ENCODE measurements at places on chromosomes 5 and 9.

- DNase-seq, result no peak
Measured at GRCh38 chr9:114691046-114691955, 9.3 kb upstream of the TEX48 start.

GRCh38 chr5:32092938-32093812, 80.9 kb downstream of the GOLPH3 start:
- DNase-seq, result peak; percentile 48

GRCh38 chr9:96122282-96122681, 179.7 kb downstream of the HSD17B3 start:
- no peak for DNase-seq

DNA sequence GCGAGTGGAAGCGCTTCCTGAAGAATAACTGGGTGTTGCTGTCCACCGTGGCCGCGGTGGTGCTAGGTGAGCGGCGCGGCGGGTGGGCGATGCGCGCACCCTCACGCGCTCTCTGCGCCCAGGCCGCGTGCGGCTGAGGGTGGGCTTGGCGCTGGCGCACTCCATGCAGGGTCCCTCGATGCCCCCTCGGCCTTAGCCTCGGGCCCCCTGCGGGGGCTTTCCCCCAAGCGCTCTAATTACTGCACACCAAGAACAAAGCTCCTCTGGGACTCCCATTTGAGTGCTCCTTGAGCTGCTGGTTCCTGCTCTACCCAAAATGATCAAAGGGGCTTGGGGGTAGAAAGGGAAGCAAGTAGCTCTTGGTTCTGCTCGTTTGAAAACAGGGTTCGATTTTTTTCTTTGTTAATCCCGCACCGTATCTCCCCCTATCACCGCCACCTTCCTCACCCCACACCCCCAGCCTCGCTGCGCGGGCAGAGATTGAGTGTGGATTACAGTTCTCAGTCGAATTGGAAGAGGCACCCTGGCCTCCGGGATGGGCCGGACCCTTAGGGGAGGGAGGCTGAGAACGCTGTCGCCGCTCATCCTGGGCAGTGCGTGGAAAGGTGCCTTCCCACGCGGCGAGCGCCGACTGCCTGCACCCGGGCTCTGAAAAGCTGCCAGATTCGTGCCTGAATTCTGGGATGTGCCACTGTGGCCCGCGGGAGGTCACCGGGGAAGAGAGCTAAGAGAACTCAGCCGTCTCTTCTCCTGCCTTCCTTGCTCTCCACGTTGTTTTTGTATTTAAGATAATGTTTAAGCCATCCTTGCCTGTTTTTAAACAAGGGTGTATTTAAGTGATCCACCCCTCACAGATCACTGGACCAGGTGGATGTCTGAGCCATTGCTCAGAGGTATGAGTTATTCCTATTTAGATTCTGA, 697 bp downstream of the SLC1A1 start:
- no peak for DNase-seq

DNA sequence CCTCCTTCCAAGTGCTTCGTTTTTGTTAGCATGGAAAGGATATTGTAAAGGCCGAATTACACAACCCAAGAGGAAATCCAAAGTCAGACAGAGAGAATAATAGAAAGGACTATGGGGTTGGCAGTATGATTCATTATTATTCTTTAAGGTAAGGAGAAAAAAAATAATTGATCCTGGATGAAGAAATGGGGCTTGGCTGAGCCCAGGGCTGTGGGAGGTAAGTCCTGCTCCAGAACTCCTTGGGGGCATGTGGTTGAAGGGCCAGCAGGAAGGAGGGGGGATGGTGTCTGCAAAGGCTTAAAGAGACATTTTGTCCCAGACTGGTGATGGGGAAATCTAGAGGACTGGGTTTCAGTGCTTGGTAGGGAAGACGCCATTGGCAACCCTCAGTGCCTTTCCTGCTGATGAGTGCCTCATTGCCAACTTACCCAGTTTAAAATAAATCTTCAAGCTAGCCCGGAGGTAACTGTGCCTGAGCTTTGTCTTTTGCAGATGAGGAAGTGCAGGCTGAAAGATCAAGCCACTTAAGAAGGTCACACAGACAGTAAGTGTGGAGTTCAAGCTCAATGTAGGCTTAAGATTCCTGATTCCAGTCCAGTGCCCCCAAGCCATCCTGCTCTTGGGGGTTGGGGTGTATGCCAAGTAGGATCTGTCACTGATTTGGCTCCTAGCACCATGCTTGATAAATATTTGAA, 30.2 kb downstream of the FOXI1 start:
- DNase-seq, result no peak

GRCh38 chr9:108476574-108476973, 379.2 kb downstream of the ACTL7B start:
- no peak for DNase-seq

GRCh38 chr5:167574464-167574863, 717.0 kb upstream of the WWC1 start:
- no peak for DNase-seq

DNA sequence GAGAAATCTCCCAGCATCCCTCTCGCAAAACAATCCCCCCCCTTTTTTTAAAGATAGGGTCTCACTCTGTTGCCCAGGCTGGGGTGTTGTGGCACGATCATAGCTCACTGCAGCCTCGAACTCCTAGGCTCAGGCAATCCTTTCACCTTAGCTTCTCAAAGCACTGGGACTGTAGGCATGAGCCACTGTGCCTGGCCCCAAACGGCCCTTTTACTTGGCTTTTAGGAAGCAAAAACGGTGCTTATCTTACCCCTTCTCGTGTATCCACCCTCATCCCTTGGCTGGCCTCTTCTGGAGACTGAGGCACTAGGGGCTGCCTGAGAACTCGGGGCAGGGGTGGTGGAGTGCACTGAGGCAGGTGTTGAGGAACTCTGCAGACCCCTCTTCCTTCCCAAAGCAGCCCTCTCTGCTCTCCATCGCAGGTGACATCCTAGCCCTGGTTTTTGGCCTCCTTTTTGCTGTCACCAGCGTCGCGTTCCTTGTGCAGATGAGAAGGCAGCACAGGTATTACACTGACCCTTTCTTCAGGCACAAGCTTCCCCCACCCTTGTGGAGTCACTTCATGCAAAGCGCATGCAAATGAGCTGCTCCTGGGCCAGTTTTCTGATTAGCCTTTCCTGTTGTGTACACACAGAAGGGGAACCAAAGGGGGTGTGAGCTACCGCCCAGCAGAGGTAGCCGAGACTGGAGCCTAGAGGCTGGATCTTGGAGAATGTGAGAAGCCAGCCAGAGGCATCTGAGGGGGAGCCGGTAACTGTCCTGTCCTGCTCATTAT, 6.8 kb downstream of the CA9 start:
- DNase-seq, result no peak

DNA sequence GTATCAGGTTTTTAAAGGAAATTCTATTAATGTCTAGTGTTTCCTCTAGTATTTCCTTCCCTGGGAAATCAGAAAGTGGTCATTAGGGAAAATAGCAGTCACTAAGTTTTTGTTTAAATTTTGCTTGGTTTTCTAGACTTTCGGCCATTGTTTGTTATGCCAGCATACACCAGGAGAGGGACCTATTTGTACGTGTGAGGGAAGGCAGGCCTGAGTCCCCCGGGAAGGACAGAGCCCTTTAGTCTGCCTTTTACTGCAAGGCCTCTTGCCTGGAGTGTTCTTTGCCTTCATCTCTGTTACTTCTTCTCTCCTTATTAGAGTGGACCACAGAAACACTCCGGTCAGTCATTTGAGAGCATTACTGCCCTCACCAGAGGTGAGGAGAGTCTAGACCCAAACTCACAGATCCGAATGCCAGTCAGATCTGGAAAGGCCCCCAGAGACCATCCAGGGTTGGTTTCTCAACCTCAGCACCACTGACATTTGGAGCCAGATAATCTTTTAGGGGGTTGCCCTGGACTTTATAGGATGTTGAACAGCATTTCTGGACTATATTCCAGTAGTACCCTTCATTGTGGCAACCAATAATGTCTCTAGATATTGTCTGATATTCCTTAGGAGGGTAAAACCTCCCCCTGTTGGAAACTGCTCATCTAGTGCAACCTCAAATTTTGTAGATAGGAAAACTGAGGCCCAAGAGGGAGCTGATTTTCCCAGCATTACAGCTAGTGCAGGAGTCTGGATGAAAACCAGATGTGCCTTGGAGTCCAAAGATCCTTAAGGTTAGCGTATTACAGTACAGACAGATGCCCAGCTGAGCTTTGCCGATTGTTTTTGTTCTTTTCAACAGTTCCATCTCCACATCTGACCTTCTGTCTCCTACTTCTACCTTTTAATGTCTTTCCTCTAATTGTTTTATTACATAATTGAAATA, 93.0 kb upstream of the NIPAL4 start:
- no peak for DNase-seq

GRCh38 chr9:18268381-18268780, 205.6 kb upstream of the ADAMTSL1 start:
- no peak for DNase-seq

- DNase-seq, result no peak
Measured at GRCh38 chr5:142542906-142543305, 143.0 kb downstream of the FGF1 start.

- no peak for DNase-seq
Measured at GRCh38 chr5:61306531-61307131, 25.4 kb upstream of the ZSWIM6 start.

DNA sequence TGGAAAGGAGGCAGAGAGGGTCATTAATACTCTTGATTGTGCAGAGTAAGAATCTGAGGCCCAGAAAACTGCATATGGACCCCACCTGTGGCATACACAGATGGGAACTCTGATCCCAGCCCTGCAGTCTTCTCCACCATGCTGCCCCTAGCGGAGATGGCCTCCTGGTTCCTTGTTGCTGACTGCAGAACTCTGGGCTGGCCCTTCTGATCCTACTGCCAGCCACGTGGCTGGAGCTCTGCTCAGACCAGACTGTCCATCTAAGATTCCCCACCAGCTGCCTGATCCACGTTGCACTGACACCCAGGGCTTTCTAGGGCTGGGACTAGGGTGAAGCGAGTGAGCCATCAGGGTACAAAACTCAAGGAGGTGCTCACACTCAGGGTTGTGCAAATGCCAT, 245.7 kb upstream of the NR4A3 start:
- DNase-seq, result no peak

- DNase-seq, result no peak
Measured at GRCh38 chr9:119792242-119792641, 423.0 kb upstream of the BRINP1 start.

- no peak for DNase-seq
Measured at GRCh38 chr9:134317400-134317789, 8.9 kb upstream of the RXRA start.

- no peak for DNase-seq
Measured at GRCh38 chr9:31950756-31951155, 433.7 kb upstream of the ACO1 start.

DNA sequence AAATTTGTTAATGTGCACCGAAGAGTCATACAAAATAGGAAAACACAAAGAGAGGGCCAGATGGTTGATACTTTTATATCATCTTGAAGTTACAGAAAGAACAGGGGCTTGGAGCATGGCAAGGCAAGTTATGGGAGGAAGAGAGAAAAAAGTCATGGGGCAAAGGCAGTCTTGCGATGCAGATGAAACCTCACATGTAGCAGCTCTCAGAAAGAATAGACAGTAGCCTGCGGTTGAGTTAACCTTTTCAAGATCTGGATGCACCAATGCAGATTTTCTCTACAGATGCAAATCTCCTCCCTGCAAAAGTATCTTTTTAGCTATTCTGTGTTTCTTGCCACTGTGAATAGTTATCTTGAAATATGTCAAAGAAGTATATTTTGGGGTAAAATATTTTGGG, 243.9 kb downstream of the TMEM167A start:
- no peak for DNase-seq

GRCh38 chr5:37966291-37966690, 126.5 kb upstream of the GDNF start:
- DNase-seq, result no peak

GRCh38 chr5:68711293-68712200, 382.3 kb upstream of the SLC30A5 start:
- no peak for DNase-seq

GRCh38 chr9:126953041-126953809, 38.6 kb downstream of the RALGPS1 start:
- DNase-seq, result peak; percentile 86

DNA sequence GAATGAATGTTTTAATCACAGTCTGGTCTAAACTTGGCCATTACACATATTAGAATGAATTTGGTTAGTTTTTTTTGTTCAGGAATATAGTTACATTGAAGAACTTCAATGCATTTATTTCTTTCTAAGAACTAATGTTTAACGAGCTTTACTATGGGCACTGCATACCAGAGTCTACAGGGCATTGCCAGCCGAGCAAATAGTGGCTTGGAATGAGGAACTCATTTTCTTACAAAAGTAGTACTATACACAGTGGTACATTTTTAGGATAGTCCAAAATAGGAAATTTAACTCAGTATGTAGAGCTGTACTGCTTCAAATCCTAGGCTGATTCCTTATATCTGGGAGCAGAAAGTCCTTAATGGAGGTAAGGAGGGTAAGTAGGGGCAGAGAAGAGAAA, 155.4 kb downstream of the CARTPT start:
- no peak for DNase-seq

DNA sequence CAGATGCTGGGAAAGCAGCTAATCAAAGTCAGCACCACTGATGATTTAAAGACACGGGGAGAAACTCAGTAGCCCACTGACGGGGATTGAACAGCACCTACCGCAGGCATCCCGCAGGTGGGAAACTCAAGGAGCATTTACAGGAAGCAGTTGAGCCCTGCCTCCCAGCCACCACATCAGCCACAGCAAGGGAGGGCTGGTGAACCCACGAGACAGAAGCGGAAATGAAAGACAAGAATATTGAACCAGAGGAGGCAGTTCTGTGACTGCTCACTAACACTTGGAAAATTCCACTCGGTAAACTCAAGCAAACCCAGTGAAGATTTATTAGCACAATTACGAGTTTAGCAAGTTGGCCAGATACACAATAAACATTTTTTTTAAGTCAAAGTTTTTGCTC, 10.6 kb upstream of the FAM163B start:
- no peak for DNase-seq

DNA sequence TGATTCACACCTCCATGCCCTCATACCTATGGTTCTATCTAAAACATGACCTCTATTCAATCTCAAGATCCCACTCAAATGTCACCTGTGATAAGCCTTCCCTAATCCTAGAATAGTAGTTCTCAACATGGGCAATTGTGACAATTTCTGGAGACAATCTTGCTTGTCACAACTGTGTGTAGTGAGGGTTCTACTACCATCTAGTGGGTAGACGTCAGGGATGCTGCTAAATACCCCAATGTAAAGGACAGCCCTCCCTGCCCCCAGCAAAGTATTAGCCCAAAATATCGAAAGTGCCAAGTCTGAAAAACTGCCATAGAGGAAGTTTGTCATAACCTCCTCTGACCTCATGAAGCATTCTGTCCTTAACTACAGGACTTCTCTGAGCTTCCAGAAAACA, 32.0 kb downstream of the TBCA start:
- DNase-seq, result no peak

DNA sequence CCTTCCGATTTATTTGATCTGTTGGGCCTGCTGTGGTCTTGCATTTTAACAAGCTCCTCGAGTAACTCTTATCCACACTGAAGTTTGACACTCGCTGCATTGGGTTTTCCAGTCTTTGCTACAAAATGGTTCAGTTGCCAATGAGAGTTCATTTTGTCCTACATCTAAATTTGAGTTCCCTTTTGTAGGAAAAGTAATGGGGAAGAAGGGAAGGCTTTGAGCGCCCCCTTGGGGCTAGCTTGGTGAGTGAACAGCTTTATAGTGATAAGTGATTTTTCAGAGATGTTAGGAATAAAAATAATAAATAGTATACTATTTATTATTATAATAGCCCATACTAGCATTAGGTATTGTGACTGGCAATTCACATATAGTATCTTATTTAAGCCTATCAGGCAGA, 89.9 kb upstream of the GNAQ start:
- DNase-seq, result no peak

- DNase-seq, result no peak
Measured at GRCh38 chr5:3893527-3893926, 297.9 kb downstream of the IRX1 start.

GRCh38 chr9:91006046-91006445, 204.4 kb downstream of the SYK start:
- DNase-seq, result no peak

GRCh38 chr5:170067152-170067551, 38.5 kb upstream of the FOXI1 start:
- no peak for DNase-seq

Data from forelimb muscle (tissue), 1 donor.